ENCODE measurements at places on chromosomes 5 and 9.

GRCh38 chr5:80579050-80579449, 9.0 kb upstream of the ANKRD34B start:
- no peak for DNase-seq

DNA sequence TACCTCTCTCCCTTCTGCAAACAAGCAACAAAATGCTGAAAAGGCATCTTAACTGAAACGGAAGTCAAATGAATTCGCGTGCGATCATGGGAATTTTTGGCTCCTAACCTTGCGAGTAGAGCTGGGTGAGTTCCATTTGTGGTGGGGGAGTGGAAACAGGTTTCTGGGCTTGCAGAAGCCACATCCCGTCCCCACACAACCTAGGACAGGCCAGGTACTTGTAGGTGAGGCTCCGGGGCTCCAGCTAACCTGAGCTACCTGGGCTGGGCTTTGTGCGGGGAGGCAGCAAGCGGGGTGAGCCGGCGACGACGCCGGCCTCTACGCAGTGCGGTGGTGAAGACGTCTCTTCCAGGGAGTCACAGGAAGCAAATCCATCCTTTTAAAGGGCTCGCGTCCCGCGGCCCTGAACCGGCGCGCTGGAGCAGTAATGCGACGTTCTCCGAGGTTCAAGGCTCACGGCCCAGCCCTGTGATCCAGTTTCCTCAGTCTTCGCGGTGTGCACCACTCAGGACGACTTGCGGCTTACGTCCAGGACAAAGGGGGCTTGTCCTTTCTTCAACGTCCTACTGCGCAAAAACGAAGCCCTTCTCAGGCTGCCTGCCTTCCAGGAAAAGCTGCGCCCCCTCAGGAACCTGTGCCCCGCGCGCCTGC, 567 bp upstream of the SPIN1 start:
- peak; percentile 76 for DNase-seq

DNA sequence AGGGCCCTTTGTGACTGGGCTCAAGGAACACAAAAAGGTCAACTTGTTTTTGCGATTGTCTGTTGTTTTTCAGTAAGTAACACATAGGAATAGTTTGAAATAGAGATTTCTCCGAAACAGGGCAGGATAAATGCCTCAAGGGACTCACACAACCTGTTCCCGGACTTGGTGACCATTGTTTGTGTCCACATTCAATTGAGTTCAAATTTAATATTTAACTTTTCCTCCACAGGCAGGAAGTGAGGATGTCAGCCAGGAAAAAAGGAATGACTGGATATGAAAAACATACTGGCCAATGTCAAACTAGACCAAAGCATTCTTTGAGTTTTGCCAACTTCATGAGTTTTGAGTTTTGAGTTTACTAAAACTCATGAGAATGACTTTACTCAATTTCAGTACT, 72.7 kb downstream of the SPATA31C2 start:
- DNase-seq: no peak

GRCh38 chr5:179700401-179700918, 1.7 kb downstream of the CANX start:
- DNase-seq: peak; percentile 55

DNA sequence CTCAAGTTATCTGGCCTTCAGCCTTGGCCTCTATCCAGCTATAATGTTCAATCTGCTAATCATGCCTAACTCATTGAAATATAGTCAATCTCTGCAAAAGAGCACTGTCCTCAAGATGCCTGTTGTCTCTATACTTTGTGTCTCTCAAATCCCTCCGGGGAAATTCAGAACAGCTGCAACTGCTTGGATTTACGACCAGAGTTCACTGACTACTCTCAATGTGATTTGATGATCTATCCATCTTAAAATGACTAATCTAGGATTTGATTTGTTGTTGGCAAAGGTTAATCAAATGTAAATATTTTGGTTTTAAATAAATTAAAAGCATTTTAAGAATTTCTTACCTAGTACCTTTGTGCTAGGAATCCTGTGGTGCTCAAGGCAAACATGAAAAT, 40.9 kb downstream of the SVEP1 start:
- DNase-seq: no peak

GRCh38 chr9:97873882-97874281, 20.9 kb downstream of the FOXE1 start:
- DNase-seq: peak; percentile 10

GRCh38 chr9:82254646-82255367, 266.2 kb downstream of the SPATA31D1 start:
- no peak for DNase-seq

GRCh38 chr5:31496891-31497290, 35.0 kb downstream of the DROSHA start:
- no peak for DNase-seq

- no peak for DNase-seq
Measured at GRCh38 chr9:134174526-134175290, 10.3 kb upstream of the RNU6ATAC start.

GRCh38 chr5:40274568-40274967, 405.1 kb upstream of the PTGER4 start:
- no peak for DNase-seq

DNA sequence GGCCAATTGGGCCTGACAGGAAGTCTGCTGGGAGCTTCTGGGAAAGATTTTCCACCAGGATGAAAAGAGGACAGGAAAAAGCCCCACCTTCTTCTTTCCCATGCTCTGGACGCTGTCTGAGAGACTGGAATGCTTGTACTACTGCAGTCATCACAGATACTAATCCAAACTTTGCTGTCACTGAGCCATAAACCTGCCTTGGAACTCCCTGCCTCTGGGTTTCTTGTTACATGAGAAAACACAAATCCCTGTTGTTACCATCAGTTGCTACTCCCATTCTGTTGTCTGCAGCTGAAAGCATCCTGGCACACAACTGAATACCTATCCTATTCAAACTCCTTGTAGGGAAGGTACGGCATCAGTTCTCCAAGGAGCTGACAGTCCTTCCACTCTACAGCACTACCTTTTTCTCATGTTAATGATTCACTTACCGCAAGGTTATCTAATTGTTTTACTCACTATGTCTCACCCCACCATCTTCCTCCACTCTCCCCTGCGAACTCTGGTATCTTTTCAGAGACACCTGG, 167.5 kb downstream of the CDK5RAP2 start:
- DNase-seq: peak; percentile 26

DNA sequence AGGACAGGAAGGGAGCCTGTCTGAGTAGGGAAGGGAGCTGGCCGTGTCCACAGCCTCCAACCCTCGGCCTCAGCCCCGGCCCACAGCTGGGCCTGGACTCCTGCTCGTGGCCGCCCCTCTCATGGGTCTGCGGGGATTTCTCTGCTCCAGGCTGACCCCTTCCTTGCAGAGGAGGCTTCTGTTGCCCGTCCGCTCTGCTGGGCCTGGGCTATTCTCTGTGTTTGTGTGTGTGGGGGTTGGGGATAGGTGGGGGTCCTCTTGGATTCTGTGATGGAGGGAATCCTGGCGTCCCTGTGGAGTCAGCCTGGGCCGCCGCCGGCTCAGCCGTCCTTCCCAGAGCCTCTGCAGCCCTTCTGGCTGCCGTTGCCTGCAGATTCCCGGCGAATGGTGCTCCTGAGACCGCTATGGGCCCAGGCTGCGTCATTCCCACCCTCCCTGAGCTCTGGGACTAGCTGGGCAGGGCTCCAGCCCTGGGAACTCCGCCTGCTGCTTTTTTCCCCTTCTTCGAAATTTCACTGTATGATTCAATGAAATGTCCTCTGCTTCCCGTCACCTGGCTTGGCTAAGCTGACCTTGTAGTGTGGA, 64.2 kb downstream of the FGF18 start:
- no peak for DNase-seq

- DNase-seq: no peak
Measured at GRCh38 chr5:67187006-67187715, 9.4 kb downstream of the CD180 start.

DNA sequence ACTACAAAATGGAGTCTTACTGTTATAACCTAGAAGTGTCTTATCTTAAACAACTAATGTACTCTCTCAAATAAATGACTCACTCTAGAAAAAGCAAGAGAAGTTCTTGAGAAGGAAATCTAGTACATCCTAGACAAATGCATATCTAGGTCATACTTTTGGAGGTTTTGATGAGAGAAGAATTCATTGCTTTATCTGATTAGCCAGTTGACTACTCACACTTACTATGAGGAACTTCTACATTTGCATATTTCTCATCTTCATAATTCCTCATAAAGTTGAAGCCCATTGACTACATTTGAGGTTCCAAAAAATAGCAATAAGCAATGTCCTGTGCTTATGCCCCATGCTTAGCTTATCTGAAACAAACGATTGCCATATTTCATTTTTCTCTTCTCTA, 2.8 kb downstream of the JAKMIP2 start:
- no peak for DNase-seq

GRCh38 chr9:112097712-112098688, 77.1 kb downstream of the SUSD1 start:
- DNase-seq: peak; percentile 66

- no peak for DNase-seq
Measured at GRCh38 chr5:119218830-119219782, 136.7 kb upstream of the TNFAIP8 start.

DNA sequence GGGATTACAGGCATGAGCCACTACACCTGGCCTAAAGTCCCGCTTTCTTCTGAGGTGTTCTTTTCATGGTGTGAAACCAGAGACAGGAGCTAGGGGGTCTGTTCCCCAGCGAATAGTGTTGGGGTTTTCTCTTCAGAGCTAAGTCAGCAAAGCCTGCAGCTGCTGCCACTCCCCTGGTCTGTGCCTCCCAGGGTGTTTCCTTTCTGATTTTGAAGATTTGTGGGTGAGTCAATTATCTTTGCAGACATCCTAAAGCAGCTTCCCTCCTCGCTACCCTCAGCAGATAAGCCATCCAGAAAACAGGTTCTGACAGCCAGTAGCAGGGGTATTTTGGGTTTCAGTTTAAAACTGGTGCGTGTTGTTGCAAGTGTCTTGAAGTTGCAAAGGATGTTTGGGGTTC, 72.0 kb upstream of the IQGAP2 start:
- no peak for DNase-seq

GRCh38 chr5:179313849-179314521, 31.3 kb downstream of the ADAMTS2 start:
- no peak for DNase-seq

DNA sequence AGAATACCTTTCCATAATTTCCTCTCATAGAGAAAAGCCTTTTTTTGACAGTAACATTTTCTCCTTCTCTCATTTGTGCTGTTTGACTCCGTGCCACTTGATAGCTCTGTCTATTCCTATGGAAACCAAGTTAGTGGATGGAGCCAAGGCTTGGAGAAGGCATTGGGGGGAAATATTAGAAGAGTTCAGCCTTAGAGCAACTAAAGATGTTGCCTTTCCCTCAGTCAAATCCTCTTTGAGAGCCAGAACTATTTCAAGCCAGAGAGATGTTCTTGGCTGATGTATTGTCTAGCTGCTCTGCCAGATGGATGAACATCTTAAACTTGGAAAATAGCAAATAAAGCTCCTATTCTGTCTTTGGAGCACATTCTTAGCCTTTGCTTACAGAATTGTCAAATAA, 112.4 kb downstream of the INVS start:
- DNase-seq: no peak

DNA sequence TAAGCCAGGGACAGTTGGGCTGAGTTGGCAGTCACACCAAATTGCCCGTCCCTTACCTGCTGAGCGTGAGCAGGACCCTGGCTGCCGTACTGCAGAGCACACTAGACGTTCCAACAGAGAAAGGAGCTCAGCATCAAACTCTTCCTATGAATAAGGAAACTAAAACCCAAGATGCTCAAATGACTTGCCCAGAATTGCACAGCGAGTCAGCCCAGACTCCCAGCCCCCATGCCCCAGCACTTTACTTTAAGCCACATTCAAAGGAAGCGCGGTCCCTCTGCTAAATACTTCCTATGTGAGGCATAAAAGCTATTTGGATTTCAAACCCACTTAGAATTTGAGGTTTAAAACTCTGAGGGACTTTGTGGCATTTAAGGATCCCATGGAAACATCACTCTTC, 23.9 kb downstream of the PAX5 start:
- DNase-seq: no peak

DNA sequence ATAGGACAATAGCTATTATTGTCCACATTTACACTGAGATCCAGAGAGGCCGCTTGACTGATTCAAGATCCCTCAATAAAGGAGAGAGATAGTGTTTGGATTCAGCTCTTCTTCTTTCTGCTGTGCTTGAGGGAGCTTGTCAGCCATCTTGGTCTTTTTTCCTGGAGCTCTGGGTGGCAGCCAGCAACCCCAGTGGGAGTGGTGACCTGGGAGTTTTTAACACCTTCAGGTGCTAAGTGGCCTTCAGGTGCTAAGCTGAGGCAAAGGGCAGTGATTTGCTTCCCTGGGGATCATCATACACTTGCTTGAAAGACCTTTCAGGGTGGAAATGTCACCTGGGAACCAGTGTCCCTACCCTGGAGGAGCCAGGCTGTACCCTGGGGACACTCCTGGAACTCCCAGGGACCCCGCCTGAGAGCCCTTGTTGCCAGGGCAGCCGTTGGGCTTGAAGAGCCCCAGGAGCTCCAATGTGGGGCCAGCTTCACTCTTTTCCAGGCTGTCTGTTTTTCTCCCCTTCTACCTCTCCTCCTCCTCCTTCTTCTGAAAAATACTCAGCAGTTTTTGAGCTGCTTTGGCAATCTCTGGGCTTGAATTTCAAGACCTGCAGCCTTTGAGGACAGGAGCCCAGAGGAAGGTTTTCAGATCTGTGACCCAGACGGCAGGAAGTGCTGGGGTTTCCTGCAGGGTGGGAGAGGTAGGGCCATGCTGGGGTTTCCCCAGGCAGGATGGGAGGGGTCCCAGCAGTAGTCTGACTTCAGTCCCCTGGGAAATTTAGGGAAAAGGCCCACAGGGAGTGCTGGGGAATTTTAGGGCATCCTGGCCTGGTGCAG, 59.7 kb downstream of the FGF18 start:
- no peak for DNase-seq

DNA sequence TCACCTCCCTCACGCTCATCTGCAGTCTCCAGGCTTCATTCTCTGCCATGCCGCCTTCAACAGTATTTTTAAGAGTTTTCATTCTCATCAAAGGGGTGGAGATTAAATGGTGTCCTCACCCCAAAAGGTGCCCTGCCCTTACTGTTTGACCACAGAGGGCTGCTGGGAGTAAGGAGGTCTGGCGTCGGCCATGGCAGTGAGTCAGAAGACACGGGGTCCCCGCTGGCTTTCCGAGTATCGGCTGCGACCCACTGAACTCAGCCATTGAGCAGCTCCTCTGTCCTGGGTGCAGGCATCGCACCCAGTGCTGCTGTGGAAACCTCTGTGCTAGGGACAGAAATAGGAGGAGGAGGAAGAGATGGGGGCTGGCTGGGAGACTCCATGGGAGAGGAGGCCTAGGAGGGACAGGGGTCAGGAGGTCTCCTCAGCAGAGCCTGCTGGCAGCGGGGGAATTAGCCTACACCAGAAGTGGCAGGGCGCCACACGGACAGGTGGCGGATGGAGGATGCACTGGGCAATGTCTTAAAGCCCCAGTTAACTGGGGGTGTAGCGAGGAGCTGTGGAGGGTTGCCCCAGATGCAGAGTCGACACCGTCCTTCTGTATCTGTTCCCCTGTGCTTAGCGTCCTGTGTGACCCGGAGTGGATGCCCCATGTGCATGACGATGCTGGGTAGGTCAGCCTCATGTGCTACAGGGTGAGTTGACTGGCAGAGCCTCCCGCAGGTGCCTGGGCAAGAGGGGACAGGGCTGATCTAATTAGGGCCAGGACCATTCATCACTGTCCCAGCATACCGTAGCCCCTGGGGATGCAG, 15.4 kb upstream of the PLEKHG4B start:
- DNase-seq: no peak

GRCh38 chr9:137492464-137493363, 33.6 kb upstream of the NSMF start:
- no peak for DNase-seq

All from kidney glomerular epithelial cell (primary cell).